ENCODE measurements at places on chromosomes 16 and 17.

GRCh38 chr16:81946206-81946605, 65.1 kb downstream of the SDR42E1 start:
- no peak for DNase-seq

- no peak for DNase-seq
Observed at GRCh38 chr16:2716948-2717347, 3.1 kb downstream of the PRSS27 start.

DNA sequence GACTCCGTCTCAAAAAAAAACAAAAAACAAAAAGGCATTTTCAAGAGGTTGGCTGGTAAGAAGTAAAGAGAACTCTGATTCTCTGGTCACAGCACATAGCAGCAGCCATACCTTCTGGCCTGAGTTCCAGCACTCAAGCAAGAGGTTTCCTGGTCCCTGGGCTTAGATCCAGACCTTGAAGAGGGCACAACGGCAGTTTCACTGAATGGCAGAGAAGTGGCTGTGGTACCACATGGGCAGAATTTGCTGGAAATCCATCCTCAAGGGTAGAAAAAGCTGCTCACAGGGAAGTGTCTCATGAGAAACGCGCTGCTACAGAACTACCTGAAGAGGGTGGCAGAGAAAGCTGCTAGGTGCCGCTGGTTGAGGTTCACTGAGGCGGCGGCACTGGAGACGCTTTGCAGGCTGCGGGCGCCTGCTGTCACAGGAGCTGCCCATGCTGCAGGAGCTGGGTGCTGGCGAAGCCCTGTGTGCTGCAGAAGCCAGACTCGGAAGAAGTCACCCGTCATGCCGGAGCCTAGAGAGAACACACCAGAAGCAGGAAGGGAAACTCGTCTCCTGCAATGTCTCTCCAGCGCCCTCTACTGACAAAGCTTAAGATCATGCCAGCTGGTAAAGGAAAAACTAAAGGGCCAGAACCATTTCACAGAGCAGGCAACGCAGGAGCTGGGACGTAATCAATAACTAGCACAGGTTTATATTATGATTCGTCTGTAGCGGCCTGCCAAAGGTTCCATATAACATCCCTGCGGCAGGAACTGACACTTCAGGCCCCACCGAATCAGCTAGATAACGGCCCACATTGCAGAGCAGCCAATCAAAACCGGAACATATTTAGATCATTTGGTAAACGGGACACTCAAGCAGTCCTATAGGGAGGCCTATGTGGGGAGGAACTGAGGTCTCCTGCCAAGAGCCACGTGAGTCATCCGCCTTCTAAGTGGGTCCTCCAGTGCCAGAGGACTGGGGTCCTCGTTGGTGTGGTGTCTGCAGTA, 5.4 kb upstream of the ZNF213 start:
- peak; percentile 94 for DNase-seq

DNA sequence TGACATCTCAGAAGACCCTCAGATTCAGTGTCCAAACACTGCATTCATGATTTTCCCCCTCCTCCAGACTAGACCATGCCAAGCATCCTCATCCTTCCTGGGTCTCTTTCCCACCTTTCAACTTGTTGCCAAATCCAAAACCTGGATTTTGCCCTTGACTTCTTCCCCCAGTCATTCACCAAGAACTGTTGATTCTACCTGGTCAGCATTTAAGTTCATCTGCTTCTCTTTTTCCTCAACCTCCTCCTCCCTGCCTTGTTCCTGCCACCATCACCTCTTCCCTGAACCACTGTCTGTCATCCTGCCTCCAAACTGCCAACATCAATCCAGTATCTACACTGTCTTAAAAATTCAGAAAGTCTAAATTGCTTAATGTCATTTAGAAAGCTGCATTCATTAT, 20.9 kb downstream of the CHST4 start:
- no peak for DNase-seq

DNA sequence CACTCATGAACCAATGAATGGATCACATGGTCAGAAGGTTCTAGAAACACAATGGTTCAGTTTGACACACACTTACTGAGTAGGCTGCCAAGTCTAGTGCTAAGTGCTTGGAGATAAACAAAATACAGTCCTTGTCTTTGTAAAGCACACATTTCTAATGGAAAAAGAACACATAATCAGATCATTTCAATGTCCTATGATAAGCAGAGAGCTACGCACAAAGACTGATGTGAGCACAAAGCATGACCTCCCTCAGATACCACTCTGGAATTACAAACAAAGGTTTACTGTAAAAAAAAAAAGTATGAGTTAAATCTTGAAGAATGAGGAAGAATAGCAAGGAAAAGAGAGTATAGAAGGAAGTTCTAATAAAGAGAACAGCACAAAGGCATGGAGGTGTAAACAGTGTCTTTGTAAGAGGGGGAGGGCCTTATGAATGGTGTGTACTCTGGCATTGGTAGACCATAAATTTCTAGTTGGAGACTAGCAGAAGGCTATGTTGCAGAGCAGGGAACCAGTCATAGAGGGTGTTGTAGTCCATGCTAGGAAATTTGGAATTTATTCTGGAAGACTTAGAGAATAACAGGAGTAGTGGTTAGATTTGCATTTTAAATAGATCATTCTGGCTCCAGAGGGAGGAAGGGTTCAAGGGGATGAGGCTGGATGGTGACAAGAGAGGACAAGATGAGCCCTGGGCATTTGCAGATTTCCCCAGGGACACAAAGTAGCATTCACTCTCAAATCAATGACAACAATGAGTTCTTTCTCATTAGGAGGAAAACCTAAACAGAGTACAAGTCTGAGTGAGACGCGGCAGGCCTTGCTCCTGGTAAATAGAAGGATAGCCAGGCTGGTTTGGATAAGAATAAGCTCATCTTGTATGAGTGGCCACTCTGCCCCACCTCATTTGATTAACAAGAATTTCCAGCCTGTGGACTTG, 468.0 kb downstream of the TOX3 start:
- no peak for DNase-seq

DNA sequence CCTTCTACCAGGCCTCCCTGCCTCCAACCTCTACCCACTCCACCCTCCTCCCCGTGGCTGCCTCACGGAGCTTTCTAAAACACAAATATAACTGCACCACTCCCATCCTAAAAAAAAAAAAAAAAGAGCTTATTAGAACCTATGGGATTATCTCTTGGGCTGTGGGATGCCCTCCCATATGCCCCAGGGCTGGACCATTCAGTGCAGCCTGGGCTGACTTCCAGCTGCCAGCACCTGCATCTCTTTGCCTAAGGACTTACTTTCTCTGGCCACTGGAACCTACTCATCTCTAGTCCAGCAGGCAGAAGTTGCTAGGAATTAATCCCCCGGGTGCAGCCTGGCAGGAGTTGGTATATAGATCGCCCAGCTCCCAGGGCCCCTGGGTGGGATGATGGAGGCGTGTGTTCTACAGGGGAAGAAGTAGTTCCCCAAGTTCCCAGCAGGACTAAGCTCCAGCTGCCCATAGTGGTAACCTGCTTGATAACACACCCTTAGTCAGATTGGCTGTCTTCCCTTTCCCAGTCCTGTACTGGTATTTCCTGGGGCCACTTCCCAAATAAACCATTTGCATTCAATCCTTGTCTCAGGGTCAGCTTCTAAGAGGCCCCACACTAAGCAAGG, 10.3 kb downstream of the MPP3 start:
- DNase-seq: no peak

- no peak for DNase-seq
Observed at GRCh38 chr16:31561426-31562233, 33.9 kb downstream of the AHSP start.

- DNase-seq: no peak
Observed at GRCh38 chr16:10598157-10598556, 17.8 kb upstream of the EMP2 start.

DNA sequence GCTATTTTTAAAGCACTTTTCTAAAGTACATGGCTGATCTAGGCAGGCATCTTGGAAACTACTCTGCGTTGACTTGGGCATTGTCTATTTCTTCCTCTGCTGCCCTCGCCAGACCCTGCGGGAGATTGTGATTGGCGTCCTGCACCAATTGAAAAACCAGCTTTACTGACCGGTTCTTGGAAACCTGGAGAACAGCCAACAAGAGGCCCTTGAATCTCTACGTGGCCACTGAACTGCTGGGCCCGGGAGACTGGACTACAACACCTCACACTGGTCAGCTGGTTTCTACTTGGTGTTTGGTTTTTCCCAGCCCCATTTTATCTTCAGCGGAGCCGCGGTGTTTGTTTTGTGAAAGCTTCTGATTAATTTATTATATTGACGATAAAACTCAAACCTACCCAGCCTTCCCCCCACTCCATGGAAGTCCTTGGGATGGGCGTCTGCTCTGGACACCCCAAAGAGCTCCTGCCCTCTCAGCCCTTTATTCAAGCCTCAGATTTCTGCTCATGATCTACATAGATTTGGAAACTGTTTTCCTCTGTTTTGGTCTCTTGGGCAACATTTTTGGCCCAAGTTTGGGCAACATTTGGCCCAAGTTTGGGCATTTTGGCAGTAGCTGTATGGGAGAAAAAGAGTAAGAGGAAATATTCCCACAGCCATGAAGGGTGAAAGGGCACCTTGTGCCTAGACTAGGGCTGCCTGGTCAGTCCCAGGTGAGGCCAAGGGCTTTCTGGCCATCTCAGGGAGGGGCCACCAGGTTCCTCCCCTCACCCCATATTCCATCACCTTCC, 4.7 kb downstream of the MLX start:
- no peak for DNase-seq

DNA sequence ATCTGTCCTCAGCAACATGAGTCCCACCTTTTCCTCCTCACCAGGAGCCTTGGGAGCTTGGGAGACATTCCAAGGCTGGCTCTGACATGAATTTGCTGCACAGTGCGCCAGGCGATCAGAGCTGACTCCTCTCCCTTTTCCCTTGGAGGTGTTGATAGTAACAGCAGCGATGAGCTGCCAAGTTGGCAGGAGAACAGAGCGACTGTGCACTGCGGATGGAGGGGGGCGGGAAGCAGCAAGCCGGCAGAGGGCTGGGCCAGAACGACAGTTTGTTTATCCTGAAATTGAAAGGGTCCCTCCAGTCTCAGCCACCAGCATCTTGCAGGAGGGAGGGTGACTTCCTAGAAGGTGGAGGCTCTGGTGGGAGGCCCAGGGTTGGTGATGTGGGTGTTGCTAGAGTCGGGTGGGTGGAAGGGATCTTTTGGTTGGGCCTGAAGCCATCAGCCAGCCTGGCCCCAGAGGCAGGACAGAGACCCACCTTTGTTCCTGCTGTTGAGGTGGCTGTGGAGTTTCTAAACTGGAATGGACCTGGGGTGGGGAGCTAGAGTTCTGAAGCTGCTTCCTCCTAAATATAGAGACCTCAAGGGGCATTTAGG, 22.5 kb upstream of the DYNLL2 start:
- DNase-seq: no peak

GRCh38 chr17:75339971-75340370, 50.7 kb upstream of the SLC25A19 start:
- no peak for DNase-seq

- peak; percentile 27 for DNase-seq
Observed at GRCh38 chr17:58002154-58002948, 4.7 kb downstream of the SRSF1 start.

DNA sequence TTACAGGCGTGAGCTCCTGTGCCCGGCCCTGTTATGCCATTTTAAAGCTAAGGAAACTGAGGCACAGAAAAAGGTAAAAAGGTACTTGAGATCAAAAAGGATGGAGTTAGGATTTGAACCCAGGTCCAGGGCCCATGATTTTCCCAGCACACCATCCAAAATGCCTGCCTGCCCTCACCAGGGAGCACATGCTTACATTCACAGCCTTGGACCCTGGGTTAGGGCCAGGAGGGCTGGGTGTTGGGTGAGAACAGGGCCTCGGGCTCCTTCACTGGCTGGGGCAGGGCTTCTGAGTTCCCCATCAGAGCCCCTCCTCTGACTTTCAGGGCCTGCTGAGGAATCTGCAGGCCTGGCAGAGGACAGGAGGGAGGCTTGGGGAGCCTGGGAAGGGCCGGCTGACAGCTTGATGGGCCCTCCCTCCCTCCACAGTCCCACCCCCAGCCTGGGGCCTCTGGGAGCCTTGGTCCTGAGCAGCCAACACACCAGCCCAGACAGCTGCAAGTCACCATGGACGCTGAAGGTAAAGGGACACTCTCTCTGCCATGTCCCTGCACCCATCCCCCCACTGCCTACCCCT, at the start of gene QPRT:
Gene QPRT (plus strand): TSS at position 490 of the 577 bp plus-strand sequence. CDS start 18 bp downstream, at position 508.
- peak; percentile 45 for DNase-seq

DNA sequence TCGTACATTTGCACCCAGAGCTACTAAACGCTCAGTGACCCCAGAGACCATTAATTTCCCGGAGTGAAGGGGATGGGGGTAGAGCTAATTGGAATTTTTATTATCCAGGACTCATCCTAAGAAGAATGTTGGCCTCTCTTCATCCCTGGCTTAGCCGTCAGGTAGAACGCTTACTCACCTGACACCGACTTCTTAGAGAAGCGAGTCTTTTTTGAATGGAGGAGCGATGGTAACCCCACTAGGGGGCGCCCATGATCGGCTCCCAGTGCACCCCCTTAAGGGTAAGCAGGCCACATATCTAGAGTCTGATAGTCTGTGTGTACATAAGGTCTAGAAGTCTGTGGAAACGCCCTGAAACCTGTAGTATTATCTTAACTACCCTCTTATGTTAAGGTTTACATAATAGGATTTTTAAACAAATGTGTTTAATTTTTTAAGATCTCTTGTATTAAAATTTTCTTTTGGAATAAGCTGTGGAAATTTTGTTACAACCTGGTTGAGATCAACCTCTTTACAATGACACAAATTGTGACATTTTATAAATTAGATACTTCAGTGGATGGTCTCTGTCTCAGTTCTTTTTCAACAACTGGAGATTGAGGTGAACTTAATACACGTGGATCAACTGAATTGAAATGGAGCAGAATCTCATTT, 229.8 kb downstream of the CPPED1 start:
- peak; percentile 65 for DNase-seq

GRCh38 chr17:42886283-42887176, 14.1 kb upstream of the G6PC1 start:
- no peak for DNase-seq

- DNase-seq: no peak
Observed at GRCh38 chr16:5022521-5022920, 11.2 kb downstream of the NAGPA start.

- DNase-seq: no peak
Observed at GRCh38 chr17:42849451-42850181, 1.4 kb upstream of the AOC3 start.

- DNase-seq: no peak
Observed at GRCh38 chr16:11800382-11800718, 3.3 kb upstream of the ZC3H7A start.

DNA sequence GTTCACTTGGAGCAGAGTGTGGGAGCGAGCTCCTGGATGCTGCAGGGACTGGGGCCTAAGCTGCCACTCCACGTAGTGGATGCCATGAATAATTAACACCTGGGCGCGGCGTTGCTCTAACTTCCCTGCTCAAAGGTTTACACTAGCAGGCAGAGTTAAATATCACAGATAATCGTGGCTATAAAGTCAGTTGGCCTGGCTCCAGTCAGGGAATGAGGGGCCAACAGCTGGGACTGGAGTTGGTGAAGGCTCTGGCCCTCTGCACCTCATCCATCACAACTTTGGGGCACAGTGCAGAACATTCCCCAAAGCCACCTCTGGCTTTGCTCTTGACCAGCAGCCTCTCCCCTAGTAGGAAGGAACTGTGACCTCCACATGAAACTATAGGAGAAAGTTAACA, 10.9 kb downstream of the HOXB4 start:
- no peak for DNase-seq

All from NAMALWA (cell line).